CD8-positive, alpha-beta memory T cell (primary cell): ENCODE measurements at places on chromosomes 4 and X.

- DNase-seq = no peak
- H3K36me3 ChIP-seq = no peaks in the 10 kb centered on the region
- no peak overlapping the region for H3K27ac ChIP-seq
- no peaks in the 10 kb centered on the region for H3K27me3 ChIP-seq
These were observed 419.3 kb upstream of the ADGRL3 start for GRCh38 chr4:60780874-60781273.

DNA sequence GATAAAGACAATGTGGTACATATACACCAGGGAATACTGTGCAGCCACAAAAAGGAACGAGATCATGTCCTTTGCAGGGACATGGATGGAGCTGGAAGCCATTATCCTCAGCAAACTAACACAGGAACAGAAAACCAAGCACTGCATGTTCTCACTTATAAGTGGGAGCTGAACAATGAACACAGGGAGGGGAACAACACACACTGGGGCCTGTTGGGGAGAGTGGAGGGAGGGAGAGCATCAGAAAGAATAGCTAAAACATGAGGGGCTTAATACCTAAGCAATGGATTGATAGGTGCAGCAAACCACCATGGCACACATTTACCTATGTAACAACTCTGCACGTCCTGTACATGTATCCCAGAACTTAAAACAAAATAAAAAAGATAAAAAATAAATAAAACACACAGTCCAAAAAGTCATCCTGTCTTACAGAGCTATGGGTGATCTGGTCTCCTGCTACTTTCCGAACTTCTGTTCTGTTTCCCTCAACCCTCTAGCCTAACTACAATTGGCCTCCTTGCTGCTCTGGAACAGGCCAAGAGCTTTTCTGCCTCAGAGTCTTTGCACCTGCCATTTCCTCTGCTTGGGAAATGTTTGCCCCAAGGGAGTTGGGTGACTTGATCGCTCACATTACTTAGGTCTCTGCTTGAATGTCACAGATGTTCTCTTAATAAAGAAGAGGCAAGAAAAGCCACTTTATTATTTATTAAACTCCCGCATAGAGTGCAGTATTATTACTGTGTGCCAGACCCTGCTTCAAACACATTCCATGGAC, 1.1 kb upstream of the CD38 start:
- H3K4me3 ChIP-seq = no peak overlapping the region
- peaks cover 44% of the 10 kb centered on the region for H3K4me1 ChIP-seq
- no peak for DNase-seq
- H3K36me3 ChIP-seq = no peaks in the 10 kb centered on the region
- H3K27ac ChIP-seq = no peak overlapping the region

DNA sequence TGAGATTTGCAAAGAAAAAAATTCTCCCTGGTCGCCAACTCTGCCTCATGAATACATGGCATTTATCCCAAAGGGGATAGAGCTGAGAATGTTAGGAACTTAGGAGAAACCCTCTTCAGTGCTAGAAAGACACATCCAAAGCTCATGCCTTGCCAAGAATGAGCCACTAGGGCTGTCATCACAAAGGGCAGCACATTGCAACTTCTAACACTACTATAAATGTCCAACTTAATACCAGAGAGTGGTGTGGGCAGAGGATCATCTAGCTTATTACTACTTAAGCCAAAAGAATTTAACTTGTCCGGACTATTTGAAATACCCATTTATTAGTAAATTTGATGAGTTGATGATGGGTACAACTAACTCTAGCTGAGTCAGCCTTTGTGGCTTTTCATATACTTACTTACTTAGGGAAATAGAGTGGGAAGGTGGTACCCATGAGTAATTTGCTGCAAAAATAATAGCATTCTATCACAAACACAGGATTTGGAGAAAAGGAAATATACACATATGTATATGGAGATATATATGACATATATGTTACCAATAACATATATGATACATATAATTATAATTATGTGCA, 66.3 kb upstream of the GAB1 start:
- H3K27me3 ChIP-seq = no peaks in the 10 kb centered on the region
- H3K4me1 ChIP-seq = no peaks in the 10 kb centered on the region
- no peak for DNase-seq
- H3K36me3 ChIP-seq = no peaks in the 10 kb centered on the region

DNA sequence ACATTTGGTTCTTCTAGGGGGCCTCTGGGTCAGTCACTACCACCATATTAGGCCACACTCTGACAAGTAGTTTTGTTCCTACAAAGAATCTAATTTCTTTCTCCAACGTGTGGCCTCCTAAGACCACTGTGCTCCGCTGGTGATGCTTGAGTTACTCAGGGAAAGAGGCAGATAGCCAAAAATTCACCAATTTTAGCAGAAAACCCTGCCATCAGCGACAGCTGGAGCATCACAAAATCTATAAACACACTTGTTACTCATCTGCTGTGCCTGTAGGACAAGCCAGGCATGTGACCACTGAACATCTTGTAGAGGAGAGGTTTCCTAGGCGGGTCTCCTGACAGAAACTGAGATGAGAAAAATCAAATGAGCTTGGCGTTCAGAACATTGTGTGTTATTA, 105.4 kb downstream of the SYNPO2 start:
- H3K27me3 ChIP-seq = no peaks in the 10 kb centered on the region
- H3K36me3 ChIP-seq = no peaks in the 10 kb centered on the region
- DNase-seq = no peak
- H3K4me3 ChIP-seq = no peak overlapping the region

GRCh38 chr4:176745902-176746301, 46.8 kb downstream of the VEGFC start:
- no peak for DNase-seq
- no peaks in the 10 kb centered on the region for H3K4me1 ChIP-seq
- H3K27me3 ChIP-seq = no peaks in the 10 kb centered on the region
- no peak overlapping the region for H3K4me3 ChIP-seq
- no peaks in the 10 kb centered on the region for H3K36me3 ChIP-seq

DNA sequence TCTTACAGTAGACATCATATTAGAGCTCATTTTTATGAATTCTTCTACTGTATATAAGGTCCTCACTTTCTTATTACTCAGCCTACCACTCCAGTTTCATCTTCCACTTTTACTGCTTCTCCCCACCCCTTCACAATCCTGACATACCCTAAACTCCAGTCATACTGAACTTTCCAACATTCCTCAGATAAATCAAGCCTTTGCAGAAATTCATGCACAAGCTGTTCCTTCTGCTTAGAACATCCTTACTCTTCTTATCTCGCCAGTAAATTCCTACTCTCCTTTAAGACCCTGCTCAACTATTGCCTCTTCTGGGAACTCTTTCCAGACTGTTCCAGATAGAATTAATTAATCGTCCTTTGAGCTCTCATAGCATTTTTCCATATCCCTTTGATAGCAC, 24.8 kb downstream of the RTL9 start:
- H3K4me3 ChIP-seq = no peak overlapping the region
- no peaks in the 10 kb centered on the region for H3K4me1 ChIP-seq
- DNase-seq = no peak
- H3K36me3 ChIP-seq = no peaks in the 10 kb centered on the region
- H3K27ac ChIP-seq = no peak overlapping the region

DNA sequence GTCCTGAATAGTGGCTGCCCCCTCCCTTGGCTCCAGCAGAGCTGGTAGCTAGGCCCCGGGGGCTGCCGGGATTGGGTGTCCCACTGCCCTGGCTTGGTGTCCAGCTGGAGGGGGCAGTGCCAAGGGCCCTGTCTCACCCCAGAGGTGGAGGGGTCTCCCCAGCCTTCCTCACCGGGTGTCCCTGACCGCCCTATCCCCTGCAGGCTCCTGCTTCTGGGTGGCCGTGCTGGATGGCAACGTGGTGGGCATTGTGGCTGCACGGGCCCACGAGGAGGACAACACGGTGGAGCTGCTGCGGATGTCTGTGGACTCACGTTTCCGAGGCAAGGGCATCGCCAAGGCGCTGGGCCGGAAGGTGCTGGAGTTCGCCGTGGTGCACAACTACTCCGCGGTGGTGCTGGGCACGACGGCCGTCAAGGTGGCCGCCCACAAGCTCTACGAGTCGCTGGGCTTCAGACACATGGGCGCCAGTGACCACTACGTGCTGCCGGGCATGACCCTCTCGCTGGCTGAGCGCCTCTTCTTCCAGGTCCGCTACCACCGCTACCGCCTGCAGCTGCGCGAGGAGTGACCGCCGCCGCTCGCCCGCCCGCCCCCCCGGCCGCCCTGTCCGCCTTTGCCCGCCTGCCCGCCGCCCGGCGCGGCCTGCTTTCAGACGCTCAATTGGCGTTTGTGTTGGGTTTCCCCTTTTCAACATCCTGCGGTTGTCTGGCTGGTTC, 4.6 kb downstream of the NAT8L start:
- H3K36me3 ChIP-seq = no peaks in the 10 kb centered on the region
- no peak overlapping the region for H3K4me3 ChIP-seq
- H3K27me3 ChIP-seq = no peaks in the 10 kb centered on the region
- H3K4me1 ChIP-seq = no peaks in the 10 kb centered on the region

DNA sequence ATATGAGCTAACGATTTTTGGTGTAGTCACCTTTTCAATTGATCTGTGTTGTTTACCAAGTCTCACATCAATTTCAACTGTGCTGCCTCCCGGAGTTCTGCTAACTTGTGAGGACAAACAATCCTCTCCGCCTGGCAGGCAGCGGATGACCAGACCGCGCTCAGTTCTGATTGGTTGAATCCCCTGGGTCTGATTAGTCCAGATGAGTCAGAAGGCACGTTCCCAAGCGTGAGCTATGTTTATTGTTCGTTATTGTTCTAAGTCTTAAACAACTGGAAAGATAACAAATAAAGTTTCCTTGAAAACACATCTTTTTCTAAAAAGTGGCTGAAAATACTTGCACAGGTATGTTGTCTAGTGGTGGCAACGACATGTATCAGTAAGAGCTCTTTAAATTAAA, 37.9 kb upstream of the TRPC3 start:
- H3K27ac ChIP-seq = no peak overlapping the region
- H3K36me3 ChIP-seq = no peaks in the 10 kb centered on the region
- no peak for DNase-seq

- no peaks in the 10 kb centered on the region for H3K4me1 ChIP-seq
- DNase-seq = no peak
- H3K4me3 ChIP-seq = no peak overlapping the region
- H3K27me3 ChIP-seq = no peaks in the 10 kb centered on the region
These were observed 14.1 kb downstream of the FAM149A start for GRCh38 chr4:186118582-186118981.

DNA sequence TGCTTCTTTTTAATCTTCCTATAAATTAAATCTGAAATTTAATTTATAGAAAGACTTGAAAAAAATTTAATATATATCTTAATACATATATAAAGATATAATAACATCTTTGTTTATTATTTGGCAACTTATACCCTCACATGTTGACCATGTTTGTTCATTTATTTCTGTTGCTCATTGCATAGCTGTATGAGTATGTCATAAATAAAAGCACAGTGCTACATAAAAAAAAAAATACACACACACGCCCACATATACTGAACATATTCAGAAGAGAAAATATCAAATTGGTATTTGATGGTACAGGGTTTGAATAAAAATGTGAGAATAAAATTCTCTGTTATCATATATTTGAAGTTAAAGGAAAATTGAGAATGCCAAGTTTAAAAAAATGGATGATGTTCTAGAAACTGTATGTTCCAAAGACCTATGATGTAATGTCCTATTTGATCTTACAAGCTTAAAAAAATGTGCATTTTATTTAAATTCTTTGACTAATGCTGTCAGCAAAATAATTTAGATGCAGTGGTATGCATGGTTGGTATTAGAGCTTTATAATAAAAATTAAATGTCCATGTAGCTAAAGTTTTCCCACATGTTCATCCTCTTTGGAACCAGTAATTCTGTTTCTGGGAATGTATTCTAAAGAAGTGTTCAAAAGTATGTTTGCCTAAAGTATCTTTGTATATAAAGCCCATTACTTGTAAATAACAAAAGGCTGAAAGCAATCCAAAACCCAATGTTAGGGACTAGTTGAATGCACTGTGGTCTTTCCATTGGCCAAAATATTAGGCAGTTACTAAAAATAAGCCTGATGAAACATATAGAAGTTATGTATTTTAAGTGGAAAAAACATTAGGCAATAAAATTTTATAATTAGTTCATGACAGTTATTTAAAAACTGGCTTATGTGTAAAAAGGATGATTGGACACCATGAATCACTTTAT, 12.9 kb downstream of the TMEM184C start:
- H3K27ac ChIP-seq = no peak overlapping the region
- H3K36me3 ChIP-seq = peaks cover 29% of the 10 kb centered on the region
- DNase-seq = no peak
- no peaks in the 10 kb centered on the region for H3K4me1 ChIP-seq

DNA sequence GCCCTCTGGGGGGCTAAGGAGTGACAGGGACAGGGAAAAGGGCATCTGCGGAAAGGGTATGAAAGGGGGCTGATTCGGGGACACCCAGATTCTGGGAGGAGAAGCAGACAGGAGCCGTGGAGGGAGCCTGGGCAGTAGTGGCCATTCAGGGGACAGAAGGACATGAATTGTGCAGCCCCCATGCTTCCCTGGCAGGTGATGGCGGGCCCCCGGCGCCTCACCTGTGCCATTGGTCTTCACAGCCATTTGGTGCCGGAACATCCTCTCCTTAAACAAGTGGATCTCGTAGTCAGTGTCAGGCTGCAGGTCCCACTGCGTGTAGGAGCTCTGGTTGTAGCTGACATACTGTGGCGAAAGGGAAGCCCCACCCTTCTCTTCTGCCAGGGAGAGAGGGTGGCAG, 21.9 kb downstream of the L1CAM start:
- H3K27ac ChIP-seq = no peak overlapping the region
- no peaks in the 10 kb centered on the region for H3K36me3 ChIP-seq
- H3K4me1 ChIP-seq = no peaks in the 10 kb centered on the region
- no peaks in the 10 kb centered on the region for H3K27me3 ChIP-seq
- DNase-seq = no peak

DNA sequence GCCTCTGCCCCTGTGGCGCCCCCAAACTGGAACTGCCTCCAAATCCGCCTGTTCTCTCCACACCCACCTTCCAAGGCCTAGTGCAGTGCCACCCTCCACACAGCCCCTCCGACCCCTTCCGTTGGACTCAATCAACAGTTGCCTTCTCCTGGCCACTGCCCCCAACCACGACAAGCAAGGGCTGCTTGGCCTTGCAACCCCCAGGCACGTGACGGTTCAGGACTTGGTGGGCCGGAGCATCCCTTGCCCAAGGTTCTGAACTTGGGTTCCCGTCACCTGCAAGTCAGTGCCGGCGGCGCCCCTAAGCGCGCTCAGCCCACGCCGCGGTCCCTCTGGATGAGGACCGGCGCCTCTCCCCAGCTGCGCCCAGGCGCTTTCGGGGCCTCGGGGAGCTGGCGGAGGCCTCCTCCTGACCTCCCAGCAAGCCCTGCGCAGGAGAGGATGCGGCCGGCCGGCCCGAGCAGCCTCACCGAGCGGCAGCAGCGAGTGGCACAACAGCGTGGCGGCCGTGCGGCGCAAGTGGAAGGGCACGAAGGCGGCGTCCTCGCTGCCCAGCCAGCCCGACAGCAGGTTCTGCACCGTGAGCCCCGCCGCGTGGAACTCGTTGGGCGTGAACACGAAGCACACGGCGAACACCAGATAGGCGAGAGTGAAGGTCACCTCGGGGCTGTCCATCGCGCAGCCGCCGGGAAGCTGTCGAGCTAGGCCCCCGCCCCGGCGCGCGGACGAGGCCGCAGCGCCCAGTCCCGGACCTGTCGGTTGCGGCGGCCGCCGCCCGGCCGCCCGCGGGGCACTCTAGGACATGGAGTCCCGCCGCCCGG, 750 bp downstream of the TMEM129 start:
- peak overlapping the region; percentile 71 for H3K4me3 ChIP-seq
- H3K4me1 ChIP-seq = peaks cover 47% of the 10 kb centered on the region
- peaks cover 1% of the 10 kb centered on the region for H3K36me3 ChIP-seq
- peak overlapping the region; percentile 74 for H3K27ac ChIP-seq
- peak; percentile 39 for DNase-seq

GRCh38 chrX:23662187-23662586, 5.1 kb upstream of the PRDX4 start:
- no peak overlapping the region for H3K27ac ChIP-seq
- no peaks in the 10 kb centered on the region for H3K36me3 ChIP-seq
- DNase-seq = no peak
- H3K27me3 ChIP-seq = no peaks in the 10 kb centered on the region
- H3K4me3 ChIP-seq = no peak overlapping the region
- peaks cover 8% of the 10 kb centered on the region for H3K4me1 ChIP-seq
